ENCODE measurements at places on chromosomes 16 and 17. TPM values are rescaled to one million over a fixed set of nuclear protein-coding genes. Genes with fewer than 3 reads are reported as not detected.

Gene NATD1
- total RNA-seq: 13.4 TPM

Gene CES4A
- total RNA-seq: 5.5 TPM

Gene IRX5
- total RNA-seq: 0.91 TPM

Gene RGS9
- total RNA-seq: 3.0 TPM

Gene TRPV3
- total RNA-seq: 0.49 TPM

Gene ABCA8
- total RNA-seq: 292 TPM

Gene TIGD7
- 9.8 TPM for total RNA-seq

GRCh38 chr17:18259621-18260331 lies 686 bp upstream of the MIEF2 start:
- H3K4me3 ChIP-seq: no peak overlapping the region
- DNase-seq: no peak
- H3K4me1 ChIP-seq: peaks cover 5% of the 10 kb centered on the region
- no peaks in the 10 kb centered on the region for H3K27me3 ChIP-seq

GRCh38 chr17:8162997-8163977 lies 539 bp upstream of the VAMP2 start:
- H3K27me3 ChIP-seq: no peaks in the 10 kb centered on the region
- DNase-seq: peak; percentile 77
- peak overlapping the region; percentile 95 for H3K4me3 ChIP-seq
- H3K4me1 ChIP-seq: no peaks in the 10 kb centered on the region

DNA sequence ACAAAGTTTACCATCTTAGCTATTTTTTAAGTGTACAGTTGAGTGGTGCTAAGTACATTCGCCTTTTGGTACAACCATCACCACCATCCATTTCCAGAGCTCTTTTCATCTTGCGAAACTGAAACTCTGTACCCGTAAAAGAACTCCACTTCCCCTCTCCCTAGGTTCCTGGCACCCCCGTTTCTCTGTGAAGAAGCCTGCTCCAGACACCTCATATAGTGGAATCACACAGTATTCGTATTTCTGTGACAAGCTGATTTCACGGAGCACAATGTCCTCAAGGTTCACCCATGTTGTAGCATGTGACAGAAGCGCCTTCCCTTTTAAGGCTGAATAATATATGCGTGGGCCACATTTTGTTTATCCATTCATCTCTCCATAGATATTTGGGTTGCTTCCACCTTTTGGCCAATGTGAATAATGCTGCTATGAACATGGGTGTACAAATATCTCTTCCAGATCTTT lies 54.2 kb upstream of the MAP3K14 start:
- H3K4me1 ChIP-seq: no peaks in the 10 kb centered on the region
- H3K27ac ChIP-seq: peak overlapping the region; percentile 43
- DNase-seq: no peak
- H3K4me3 ChIP-seq: no peak overlapping the region
- no peaks in the 10 kb centered on the region for H3K36me3 ChIP-seq

GRCh38 chr16:17194190-17194780 lies 276.5 kb downstream of the XYLT1 start:
- H3K27me3 ChIP-seq: no peaks in the 10 kb centered on the region
- H3K4me1 ChIP-seq: no peaks in the 10 kb centered on the region
- H3K36me3 ChIP-seq: peaks cover 4% of the 10 kb centered on the region
- peak; percentile 87 for DNase-seq
- no peak overlapping the region for H3K4me3 ChIP-seq

DNA sequence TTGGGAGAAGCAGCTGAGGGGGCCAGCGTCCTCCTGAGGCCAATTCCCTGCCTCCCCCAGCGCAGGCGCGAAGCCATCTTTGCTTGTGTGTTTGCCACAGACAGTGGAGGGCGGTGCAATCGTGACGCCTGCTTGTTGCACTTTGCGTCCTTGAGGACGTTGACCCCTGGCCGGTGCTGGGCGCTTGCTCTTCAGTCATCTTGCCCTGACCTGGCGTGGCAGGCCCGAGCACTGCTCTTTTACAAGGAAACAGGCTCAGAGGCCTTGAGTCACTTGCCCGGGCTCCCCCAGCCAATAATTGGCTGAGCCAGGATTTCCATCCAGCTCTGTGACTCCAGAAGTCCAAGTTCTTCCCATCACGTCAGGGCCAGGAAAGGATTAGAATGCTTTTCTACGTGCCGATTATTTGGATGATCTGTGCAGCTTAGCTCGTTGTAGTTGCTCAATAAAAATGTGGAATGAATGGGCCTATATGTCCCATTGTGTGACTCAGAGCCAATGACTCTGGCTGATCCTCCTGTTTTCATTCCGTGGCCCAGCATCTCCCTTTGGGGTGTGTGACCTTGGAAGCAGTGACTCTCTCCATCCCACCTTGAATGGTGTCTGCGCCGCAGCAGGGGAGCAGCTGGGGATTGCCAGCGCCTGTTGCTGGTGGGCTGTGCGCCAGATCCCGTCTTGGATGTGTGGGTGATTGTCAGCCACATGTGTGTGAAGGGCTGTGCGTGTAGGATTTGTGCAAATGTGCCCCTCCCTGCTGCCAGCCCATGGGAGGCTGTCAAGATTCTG lies 214.1 kb downstream of the SEC14L1 start:
- no peak overlapping the region for H3K4me3 ChIP-seq
- no peaks in the 10 kb centered on the region for H3K27me3 ChIP-seq
- DNase-seq: peak; percentile 88
- no peaks in the 10 kb centered on the region for H3K4me1 ChIP-seq
- H3K36me3 ChIP-seq: no peaks in the 10 kb centered on the region

DNA sequence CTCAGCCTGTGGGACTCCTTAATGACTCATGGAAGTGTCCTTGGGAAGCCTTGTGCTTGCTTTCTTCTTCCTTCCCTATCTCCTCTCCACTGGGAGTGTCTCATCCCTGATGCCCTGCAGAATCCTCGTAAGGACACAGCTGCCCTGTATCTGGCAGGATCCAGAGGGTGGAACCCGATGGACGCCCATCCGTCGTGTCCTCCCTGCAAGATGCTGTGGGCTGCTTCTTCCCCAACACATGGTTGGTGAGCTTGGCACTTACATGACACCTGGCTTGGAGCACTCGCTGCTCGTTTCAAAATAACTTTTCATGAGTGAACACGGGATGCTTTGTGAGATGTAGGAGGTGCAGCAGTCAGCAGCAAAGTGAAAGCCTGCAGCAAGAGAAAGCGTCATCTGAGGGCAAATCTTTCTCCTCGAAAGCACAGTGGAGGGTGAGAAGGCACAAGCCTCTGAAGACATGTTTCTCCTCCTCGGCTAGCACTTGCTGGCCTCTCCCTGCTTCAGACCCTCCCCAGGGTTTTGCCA lies 3.3 kb downstream of the CCL15 start:
- H3K4me1 ChIP-seq: no peaks in the 10 kb centered on the region
- DNase-seq: no peak
- H3K27me3 ChIP-seq: no peaks in the 10 kb centered on the region

- H3K27ac ChIP-seq: no peak overlapping the region
- H3K4me3 ChIP-seq: no peak overlapping the region
- no peaks in the 10 kb centered on the region for H3K4me1 ChIP-seq
- no peaks in the 10 kb centered on the region for H3K27me3 ChIP-seq
- H3K36me3 ChIP-seq: peaks cover 4% of the 10 kb centered on the region
These were observed 4.6 kb upstream of the ATP2A1 start for GRCh38 chr16:28873543-28874201.

GRCh38 chr16:69620573-69620972 lies 54.8 kb downstream of the NFAT5 start:
- H3K4me3 ChIP-seq: no peak overlapping the region
- no peak for DNase-seq
- H3K27ac ChIP-seq: peak overlapping the region; percentile 14
- H3K36me3 ChIP-seq: no peaks in the 10 kb centered on the region
- H3K4me1 ChIP-seq: peaks cover 12% of the 10 kb centered on the region
- no peaks in the 10 kb centered on the region for H3K27me3 ChIP-seq

- no peak overlapping the region for H3K27ac ChIP-seq
- no peak overlapping the region for H3K4me3 ChIP-seq
- H3K27me3 ChIP-seq: no peaks in the 10 kb centered on the region
- no peak for DNase-seq
These were observed 54.1 kb downstream of the RMI2 start for GRCh38 chr16:11399261-11399831.

DNA sequence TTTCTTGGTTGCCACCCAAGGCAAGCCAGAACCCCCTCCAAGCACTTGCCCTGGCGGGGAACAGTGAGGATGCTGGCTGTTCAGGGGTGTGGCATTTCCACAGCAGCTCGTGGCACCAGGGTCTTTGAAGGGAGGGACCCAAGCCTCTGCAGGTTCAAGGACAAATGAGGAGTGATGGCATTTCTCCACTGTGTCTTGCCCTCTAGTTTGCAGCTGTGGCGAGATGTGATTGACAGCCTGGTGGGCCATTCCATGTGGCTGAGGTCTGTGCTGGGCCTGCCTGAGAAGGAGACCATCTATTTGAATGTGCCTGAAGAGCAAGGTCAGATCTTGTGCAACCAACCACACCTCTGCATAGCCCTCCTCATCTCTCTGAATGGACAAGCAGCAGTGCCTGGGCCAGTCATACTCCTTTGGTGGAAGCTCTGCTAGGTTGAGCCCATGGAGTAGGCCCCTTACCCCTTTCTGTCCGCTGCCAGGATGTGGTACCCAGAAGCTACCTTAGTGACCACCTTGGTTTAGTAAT lies 4.5 kb upstream of the EPN3 start:
- H3K4me1 ChIP-seq: no peaks in the 10 kb centered on the region
- DNase-seq: no peak
- H3K27ac ChIP-seq: no peak overlapping the region
- H3K4me3 ChIP-seq: no peak overlapping the region
- peaks cover 2% of the 10 kb centered on the region for H3K27me3 ChIP-seq

DNA sequence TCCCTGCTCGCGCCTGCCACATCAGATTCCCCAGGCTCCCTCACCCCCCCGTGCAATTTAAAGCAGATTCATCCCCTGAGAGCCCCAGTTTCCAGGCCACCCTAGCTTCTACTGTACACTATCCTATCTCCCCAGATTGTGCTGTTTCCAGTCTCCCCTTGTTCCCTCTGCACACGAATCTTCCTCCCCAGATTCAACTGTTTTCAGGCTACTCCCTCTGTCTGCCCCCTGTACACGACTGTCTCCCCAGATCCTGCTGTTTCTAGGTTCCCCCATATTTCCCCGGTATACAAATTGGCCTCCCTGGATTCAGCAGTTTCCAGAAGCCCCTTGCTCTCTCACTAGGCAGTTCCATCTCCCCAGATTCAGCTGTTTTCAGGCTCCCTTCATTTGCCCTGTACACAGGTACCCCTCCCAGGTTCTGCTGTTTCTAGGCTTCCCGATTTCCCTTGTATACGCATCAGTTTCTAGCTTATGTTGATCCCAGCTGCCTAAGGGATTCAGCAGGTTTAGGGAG lies 22.9 kb downstream of the COPZ2 start:
- H3K27ac ChIP-seq: no peak overlapping the region
- H3K36me3 ChIP-seq: no peaks in the 10 kb centered on the region
- DNase-seq: no peak
- H3K4me1 ChIP-seq: no peaks in the 10 kb centered on the region
- no peaks in the 10 kb centered on the region for H3K27me3 ChIP-seq
- no peak overlapping the region for H3K4me3 ChIP-seq

DNA sequence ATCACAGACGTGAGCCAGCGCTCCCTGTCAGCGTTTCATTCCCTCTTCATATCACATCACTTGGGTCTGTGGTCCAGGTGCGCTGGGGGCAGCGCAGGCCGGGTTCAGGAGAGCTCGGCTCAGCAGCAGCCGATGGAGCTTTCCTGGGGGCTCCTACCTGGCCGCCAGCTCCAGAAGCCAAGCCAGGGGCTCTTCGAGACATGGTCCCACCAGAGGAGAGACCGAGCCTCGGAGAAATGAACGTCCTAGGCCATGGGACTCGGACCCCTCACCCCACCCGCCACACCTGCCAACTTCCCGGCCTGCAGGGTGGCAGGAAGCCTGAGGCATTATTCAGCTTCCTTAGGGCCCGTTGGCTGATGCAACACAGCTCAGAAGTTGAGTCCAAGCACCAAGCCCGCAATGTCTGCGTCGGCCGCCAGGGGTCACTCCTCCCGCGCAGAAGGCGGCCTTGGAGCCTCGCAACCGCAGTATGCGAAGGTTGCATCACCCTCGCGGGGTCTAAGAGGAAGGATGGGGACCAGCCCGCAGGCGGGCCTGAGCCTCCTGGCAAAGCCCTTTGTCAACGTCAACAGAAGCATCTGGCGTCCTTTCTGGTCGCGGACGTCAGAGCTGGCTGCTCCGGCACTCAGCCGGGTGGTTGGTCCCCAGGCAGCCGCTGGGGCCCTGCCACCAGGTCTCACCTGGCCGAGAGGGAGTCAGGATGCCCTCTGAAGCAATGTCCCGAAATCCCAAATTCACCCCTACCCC lies 13.2 kb upstream of the KLHDC4 start:
- peak; percentile 95 for DNase-seq
- no peak overlapping the region for H3K4me3 ChIP-seq
- H3K36me3 ChIP-seq: no peaks in the 10 kb centered on the region
- H3K4me1 ChIP-seq: no peaks in the 10 kb centered on the region
- H3K27ac ChIP-seq: no peak overlapping the region

GRCh38 chr16:84883301-84883700 lies 63.5 kb downstream of the CRISPLD2 start:
- DNase-seq: no peak
- no peaks in the 10 kb centered on the region for H3K27me3 ChIP-seq

- no peaks in the 10 kb centered on the region for H3K4me1 ChIP-seq
- peak; percentile 99 for DNase-seq
- H3K36me3 ChIP-seq: no peaks in the 10 kb centered on the region
- no peaks in the 10 kb centered on the region for H3K27me3 ChIP-seq
These were observed 4.3 kb upstream of the TLCD2 start for GRCh38 chr17:1714427-1714979.

DNA sequence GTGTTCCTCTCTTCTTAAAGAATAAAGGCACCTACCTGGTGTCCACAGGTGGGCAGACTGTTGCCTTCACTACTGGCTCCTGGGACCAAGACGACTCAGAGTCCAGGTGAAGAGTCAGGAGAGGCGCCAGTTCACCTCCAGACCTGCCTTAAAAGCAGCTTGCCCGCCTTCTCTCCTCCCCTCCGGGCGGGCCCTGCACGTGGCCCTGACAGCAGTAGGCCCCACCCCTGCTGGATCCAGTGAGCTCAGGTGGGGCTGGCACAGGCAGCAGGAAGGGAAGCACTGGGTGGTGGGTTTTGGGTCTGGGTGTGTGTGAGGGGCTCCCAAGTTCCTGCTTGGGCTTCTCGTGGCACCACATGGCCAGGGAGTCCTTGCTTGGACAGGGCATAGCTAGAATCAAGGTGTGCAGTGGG lies at the start of gene TNS4:
Gene TNS4, minus strand, starts transcription at position 125 of the 413 bp plus-strand sequence. CDS start 5,198 bp downstream, outside the sequence.
- H3K27ac ChIP-seq: no peak within 1 kb of the TSS
- H3K4me3 ChIP-seq: no peak within 1 kb of the TSS
- no peaks in the 10 kb centered on the region for H3K36me3 ChIP-seq
- no peaks in the 10 kb centered on the region for H3K4me1 ChIP-seq
- no peak for DNase-seq

Measured in aorta (tissue), 5 donors.